Muscle of back (tissue), 13 donors: ENCODE measurements at places on chromosomes 1 and 21.

DNA sequence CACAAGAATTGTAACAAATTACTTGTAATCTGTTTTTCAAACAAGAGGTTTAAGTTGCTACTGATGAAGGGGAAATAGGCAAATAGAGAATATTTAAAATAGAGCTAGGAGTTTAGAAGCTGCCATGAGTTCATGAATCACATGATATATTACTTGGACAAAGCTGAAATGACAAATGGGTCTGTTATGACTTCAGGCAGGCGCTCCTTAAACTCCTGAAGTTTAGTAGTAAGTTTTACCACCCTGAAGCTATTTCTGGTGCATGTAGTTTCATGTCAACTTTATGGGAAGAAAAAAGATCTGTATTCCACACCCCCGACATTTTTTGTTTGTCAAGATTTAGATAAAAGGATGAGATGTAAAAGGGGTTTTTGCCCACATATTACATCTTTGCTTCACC, 58.5 kb downstream of the PLA2G4A start:
- DNase-seq: no peak

DNA sequence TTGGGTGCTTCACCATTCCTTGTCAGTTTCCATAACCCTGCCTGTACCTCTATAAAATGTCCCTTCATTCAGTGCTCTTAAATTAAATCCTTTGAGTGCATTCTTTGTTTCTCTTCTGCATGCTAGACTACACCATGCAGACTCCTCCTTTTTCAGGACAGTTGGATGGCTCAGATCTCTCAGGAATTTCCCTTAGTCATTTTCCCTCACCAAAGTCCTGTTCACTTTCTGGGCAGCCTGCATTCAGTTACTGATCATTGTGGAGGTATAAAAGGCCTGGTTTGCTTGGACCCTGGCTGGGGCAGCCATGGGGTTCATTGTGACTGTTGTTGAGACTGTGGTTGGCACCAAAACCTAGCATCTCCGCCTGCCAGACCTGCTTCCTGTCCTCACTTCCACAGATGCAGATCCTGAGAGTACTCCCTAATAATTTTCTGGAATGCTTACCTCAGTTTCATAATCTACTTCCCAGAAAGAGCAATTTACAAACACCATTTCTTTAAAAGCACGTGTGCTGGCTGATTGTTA, 88.4 kb downstream of the PDE4B start:
- no peak for DNase-seq

DNA sequence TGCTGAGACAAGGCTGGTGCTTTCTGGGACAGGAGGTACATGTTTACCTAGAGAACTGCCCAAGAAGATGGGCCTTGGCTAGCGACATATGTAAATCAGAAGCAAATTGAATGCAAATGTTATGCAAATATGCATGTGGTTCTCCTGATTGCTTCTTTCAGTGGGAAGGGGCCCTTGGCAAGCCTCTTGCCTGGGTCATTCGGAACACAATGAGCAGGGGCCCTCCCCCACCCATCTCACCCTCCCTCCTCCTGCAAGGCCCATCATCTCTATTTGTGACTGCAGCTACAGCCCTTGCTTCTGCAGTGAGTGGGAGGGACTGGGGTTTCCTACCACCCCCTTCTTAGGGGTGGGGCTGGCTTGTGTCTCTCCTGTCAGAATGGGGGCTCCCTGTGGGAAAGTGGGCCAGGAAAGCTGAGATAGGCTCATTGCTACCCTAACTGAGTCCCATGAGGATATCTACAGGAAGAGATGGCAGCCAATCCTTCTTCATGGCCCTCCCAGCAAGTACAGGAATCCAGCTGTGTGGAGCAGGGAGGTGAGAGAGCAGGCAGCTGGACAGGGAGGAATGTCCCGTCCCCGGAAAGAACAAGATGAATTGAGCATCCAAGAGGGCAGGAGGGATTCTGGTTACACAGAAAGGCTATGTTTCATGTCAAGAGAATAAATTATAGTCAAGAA, 31.0 kb downstream of the FOXD2 start:
- DNase-seq: no peak

GRCh38 chr1:215645861-215646260, 78.8 kb downstream of the KCTD3 start:
- DNase-seq: no peak
